ENCODE measurements at places on chromosomes 13 and 19. TPM values are rescaled to one million over a fixed set of nuclear protein-coding genes. Genes with fewer than 3 reads are reported as not detected.

DNA sequence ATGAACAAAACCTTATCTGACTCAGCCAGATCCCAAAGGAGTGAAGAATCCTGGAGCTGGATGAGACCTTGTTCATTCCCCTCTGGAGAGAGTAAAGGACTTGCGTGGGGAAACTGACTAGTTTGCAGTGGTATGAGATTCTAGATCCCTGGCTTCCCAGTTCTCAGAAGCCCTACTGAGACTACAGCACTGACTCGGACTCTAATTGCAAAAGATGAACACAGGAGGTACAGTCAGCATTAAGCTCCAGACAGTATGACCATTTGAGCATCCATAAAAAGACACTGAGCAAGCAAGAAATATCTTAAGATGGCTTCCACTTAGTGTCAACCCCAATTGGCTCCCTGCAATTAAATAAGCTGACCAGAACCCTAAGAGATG, 6.8 kb downstream of the ZC3H4 start:
- no peak for DNase-seq

DNA sequence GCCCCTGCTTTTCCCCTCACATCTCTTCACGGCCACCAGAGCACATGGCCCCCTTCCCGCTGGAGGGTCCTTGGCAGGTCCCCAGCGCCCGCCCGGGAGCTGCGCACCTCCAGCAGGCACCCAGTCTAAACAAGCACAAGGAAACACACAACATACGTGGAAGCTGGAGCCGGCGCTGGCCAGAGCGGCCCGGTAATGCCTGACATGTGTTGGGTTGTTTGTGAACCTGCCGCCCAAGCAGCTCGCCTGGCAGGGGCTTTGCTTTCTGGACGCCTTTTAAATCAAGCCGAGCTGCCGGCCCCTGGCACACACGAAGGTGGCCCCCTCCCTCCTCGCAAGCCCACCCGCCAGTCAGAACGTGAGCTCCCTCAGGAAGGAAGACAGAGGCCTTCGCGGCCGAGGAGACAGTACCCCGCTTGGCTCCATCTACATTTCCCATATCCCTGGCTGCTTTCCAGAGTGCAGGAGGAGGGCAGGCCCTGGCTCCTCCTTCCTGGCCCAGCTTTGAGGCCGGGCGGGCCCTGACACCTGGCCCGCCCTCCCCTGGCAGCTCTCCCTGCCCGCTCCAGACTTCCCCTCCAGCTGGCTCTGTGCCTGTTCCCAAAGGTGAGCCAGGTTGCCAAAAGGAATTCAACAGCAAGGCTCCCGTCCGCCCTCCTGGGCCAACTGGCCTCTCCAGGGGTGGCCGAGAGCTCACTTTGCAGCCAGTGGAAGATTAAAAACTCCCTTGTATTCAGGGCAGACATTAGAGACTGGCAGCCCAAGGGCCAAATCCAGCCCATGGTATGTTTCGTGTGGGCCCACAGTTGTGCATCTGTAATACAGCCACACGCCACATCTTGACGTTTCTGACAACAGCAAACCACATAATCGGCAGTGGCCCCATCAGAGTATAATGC, 28.7 kb downstream of the COMP start:
- no peak for DNase-seq

- DNase-seq = no peak
These were observed 335.5 kb downstream of the FOXO1 start for GRCh38 chr13:40330950-40331349.

SLC15A1 gene
- not detected for total RNA-seq

DNA sequence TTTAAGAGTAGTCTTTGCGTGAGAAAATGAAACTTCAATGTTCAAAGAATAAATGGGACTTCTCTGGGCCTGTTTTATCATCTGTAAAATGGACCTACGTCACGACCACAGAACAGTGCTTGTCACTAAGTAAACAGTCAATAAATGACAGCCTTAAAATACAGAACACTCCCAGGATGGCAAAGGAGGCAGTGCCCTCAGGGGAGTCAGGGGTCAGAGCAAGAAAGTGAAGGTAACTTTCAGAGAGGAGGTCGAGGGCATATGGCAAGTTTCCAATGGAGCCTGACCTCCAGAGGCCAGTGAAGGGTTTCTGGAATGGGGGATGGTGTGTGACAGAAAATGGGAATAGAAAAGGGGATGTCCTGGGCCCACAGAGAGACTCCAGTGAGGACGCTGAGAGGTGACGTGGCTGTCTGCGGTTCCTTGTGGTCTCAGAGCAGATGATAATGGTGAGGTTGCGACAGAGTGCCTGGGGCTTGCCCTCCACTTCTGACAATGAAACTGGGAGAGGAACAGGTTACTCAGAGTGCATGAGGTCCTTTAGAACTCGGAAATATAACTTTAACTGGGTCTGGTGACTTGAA, 91.8 kb downstream of the UBL3 start:
- no peak for DNase-seq

GRCh38 chr13:47117268-47117667, 220.4 kb upstream of the HTR2A start:
- no peak for DNase-seq

- DNase-seq = peak; percentile 79
These were observed 170.6 kb downstream of the FLT1 start for GRCh38 chr13:28324181-28324789.

DNA sequence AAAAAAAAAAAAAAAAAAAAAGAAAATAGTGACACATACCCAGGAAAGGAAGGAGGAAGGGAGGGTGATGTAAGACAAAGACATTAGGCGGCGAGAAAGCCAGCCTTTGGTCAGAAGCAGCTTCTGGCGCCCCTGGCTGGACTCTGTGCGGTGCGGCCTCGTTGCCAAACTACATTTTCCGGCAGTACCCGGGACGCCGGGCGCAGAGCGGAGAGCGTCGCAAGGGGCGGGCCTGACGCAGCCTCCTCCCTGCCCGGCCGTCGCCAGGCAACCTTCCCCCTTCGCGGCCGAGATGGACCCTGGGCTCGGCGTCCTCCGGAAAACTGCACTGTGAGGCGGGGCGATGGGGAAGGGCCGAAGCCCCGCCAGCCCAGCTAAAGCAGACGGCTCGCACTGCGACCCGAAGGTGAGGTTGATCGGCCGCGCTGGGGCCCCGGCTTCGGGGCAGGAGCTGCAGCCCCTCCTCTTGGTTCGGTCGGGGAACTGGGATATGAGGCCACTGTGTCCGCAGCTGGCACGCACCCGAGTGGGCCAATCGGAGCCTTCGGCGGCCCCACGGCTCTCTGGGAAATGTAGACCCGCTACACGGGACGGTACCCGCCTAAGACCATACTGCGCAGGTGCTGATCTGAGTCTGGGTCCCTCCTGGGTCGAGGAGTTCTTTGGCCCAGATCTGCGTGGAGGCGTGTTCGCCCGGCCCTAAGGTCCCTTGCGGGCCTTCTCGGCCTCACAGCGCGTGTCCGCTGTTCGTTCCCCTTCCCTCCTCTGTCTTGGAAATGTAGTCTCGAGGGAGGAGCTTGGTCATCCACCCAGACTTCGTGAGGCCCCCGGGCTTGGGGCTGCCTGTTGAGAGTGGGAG, 2.3 kb upstream of the MZF1 start:
- peak; percentile 90 for DNase-seq

GRCh38 chr19:11019824-11020223, 59.0 kb downstream of the SMARCA4 start:
- no peak for DNase-seq

PSG1 gene
- not detected for total RNA-seq

CHAF1A gene
- total RNA-seq = 50.7 TPM

DPF1 gene
- total RNA-seq = 2.5 TPM

DNA sequence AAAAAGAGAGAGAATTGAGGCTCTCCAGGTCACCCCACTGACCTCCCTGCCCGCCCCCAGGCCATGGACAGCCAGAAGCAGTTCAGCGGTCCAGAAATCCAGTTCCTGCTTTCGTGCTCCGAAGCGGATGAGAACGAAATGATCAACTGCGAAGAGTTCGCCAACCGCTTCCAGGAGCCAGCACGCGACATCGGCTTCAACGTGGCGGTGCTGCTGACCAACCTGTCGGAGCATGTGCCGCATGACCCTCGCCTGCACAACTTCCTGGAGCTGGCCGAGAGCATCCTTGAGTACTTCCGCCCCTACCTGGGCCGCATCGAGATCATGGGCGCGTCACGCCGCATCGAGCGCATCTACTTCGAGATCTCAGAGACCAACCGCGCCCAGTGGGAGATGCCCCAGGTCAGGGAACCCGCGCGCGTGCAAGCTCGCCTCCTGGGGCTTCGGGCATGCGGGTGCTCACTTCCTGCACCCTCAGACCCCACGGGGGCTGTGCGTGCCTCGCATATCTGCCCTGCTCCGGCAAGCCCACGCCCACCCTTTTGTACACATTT, 56.6 kb downstream of the MAP4K1 start:
- no peak for DNase-seq

WASF3 gene
- not detected for total RNA-seq

GRCh38 chr13:44331912-44332851, 41.4 kb upstream of the SERP2 start:
- no peak for DNase-seq

- DNase-seq = peak; percentile 65
These were observed 3.6 kb downstream of the FCHO1 start for GRCh38 chr19:17754634-17755442.

GRCh38 chr19:29413435-29413834, 112.4 kb upstream of the VSTM2B start:
- no peak for DNase-seq

DNA sequence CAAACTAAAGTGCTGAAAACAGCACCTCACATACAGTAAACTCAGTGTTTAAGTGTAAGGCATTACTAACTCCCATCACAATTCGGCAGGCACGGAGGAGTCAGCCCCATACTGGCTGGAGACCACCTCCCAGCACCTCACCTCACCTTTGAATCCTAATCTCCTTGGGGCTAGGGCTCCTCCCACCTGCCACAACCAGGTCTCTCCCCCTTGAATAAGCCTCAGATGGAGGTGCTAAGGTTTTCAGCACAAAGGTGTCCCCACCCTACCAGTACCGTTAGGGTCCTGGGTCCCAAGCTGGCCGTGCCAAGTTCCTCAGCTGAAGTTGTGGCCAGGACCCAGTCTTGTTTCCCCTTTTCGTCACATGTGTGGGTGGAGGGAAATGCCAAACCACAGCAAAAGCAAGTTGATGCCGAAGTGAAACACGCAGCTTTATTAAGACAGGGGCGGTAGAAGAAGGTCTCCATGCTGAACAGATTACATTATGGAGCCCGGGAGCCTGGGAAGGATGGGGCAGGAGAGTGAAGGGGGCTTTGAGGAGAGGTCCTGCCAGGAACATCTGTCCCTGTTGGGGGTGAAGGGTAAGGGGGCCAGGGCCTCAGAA, at the start of gene IGFLR1:
Gene IGFLR1, minus strand, starts transcription at position 332 of the 604 bp plus-strand sequence. CDS start 1,272 bp downstream, outside the sequence.
- DNase-seq = peak; percentile 66

- DNase-seq = no peak
These were observed 435 bp downstream of the SBK3 start for GRCh38 chr19:55544776-55545439.

KCTD4 gene
- not detected for total RNA-seq

CYP4F22 gene
- not detected for total RNA-seq

- no peak for DNase-seq
These were observed 205.9 kb upstream of the MIR17HG start for GRCh38 chr13:91141543-91142061.

- DNase-seq = no peak
These were observed 173.8 kb upstream of the SOX1 start for GRCh38 chr13:111893071-111893606.

DNA sequence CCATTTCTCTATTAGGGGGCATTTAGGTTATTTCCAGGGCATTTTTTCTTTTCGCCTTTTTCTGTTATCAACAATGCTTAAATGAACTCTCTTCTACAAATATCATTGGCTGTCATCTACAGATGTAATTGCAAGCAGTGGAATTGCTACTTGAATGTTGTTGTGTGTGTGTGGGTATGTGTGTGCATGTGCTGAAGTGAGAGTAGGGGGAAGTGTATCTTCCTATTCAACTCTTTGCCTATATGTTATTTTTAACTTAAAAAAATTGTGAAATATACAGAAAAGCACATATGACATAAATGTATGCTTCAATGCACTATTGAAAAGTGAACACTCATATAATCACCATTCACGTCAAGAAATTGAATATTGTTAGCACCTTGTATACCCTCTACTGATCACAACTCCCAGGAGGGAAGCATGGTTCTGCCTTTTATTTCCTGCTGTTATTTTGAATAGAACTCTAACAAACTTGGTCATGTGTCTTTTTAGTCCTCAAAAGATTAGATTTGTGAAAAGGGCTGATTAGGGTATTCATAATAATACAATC, 24.7 kb downstream of the WDFY2 start:
- DNase-seq = no peak

GRCh38 chr13:27797228-27797624, 4.9 kb downstream of the GSX1 start:
- no peak for DNase-seq
